NCI-H2029 (cell line): ENCODE measurements at places on chromosomes 12 and 14.

DNA sequence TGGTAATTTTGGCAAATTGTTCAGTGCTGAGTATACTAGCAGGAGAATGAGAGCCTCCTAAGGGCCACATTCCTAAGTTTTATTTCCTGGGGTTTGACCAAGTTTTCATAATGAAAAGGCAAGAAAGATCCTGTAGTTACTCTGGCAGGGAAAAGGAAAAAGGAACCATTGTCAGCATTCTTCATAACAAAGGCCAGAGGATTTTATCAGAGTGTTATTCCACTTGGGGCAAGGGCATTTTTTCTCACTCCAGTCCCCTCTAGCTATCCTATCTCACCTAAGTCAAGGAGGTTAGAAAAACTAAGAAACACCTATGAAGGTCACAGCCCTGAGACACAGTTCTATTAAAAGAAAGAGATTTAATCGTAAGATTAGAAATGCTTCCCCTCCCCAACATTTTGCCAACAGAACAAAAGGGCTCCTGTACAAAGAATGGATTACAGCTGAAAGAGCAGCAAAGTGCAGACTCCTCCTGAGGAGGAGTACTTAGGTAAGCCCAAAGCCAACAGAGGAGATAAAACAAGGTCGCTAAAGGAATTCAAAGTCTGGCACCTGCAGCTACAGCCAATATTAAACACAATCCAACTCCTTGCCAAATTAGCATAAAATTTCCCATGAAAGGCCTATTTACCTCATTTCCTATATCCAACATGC, 162.4 kb downstream of the GALC start:
- DNase-seq: no peak

- DNase-seq: no peak
Measured at GRCh38 chr14:74975059-74975810, 19.8 kb upstream of the PGF start.

DNA sequence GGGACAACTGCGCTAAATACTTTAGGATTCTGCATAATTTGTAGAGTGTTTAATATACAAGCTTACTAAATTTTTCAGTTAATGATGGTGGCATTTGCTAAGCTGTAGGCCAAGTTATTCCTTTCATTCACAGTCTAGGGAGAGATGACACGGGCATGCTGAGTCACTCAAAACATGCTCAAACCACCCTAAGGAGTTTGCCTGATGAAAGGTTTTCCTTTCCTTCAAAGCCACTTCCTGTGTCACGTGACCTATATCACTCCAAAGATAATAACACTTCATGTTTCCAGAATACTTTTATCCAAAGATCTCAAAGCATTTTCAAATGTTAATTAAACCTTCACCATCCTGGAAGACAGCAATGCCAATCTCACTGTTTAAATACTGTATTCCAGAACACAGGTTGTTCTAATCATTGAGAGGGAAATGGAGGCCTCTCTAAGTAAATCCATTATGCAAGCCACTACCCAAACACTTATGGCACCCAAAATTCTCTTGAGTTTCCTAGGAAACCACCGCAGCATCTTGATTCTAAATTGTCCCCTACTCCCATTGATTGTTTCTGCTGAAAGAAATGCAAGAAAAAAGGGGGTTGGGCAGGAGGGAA, 207.0 kb upstream of the CDKN3 start:
- DNase-seq: no peak

DNA sequence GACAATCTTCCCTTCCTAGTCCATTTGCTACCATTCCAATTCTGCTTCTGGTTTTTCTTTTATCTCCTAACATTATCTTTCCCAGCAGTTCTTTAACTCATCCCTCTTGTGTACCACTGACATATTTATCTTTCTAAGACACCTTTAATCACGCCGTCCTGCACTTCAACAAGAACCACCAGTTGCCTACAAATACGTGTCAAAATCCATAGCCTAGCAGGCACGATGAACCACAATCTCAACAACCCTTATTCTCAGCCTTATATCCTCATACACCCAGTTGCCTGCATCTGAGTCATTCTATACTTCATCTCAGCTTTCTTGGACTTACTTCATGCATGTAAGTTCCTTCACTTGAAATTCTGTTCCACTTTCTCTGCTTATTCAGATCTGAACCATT, 16.4 kb upstream of the ST8SIA1 start:
- DNase-seq: no peak

- DNase-seq: peak; percentile 19
Measured at GRCh38 chr12:120466560-120467315, 2.8 kb downstream of the SRSF9 start.

DNA sequence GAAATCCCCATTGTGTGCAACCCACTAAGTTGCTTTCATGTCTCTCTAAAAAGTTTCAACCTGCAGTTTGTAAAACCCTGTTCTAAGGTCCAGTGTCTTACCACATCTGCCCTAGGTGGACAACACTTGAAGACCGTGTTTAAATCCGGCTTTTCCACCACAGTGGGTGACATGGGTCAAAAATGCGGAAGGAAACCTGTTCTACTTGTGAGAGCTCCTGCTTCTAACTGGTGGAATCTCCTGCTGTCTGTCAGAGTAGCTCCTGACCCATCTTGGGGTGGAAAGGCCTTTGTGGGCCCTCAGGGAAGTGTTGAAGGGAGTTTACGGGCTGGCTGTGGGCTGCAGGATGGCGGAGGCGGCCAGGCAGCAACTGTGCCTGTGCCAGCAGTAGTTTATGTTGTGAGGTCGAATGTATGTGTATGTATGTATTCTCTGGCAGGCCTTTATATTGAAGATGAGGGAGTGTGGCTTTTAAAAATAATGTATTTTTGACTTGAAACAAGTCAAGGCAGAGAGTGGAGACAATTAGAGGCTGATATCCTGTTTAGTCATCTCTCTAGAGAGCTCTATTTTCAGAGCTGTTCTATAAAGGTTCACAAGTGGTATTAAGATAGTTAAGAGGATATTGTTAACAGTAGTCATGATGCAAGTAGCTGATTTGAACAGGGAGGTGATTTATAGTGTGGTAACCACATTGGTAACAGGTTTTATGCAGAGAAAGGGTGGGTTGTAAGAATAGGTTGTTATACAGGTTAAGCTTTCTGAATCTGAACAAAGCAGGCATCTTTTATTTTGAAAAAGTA, 67.0 kb downstream of the PRKCH start:
- DNase-seq: peak; percentile 88

GRCh38 chr14:71437870-71438269, 494.4 kb upstream of the RGS6 start:
- no peak for DNase-seq

GRCh38 chr12:78584695-78585094, 279.9 kb upstream of the SYT1 start:
- DNase-seq: no peak

DNA sequence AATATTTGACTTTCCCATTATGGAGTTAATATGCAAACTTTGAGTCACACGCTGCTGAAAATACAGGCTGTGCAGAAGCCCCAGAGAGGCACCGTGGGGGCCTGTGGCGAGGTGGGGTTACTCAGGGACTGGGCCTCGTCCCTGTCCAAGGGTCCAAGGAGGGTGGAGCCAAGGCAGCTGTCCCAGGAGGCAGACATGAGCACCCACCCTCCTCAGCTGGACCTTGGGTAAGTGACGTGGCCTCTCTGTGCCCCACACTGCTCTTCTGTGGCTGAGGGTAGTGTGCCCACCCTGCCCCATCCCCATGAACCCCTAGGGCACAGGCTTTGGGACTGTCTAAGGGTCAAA, 39.4 kb downstream of the FAM222A start:
- no peak for DNase-seq

- no peak for DNase-seq
Measured at GRCh38 chr12:27104546-27104945, 22.2 kb upstream of the C12orf71 start.
